ENCODE measurements at places on chromosomes 2 and 18.

GRCh38 chr2:237141571-237142051 lies 55.9 kb downstream of the COPS8 start:
- DNase-seq = no peak

DNA sequence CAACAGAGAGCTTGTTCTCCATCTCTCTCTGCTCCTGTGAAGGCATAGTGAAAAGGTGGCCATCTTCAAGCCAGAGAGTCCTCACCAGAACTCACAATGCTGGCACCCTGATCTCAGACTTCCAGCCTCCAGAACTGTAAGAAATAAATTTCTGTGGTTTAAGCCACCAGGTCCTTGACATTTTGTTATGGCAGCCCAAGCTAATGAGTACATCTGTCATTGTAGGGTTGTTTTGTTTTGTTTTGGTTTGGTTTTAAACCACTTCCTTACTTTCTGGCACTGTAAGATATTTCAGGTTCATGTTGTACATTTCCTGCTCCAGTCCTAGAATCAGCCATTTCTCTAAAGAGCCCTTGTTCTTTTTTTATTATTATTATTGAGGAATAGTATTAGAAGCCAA lies 171.2 kb downstream of the CPS1 start:
- no peak for DNase-seq

DNA sequence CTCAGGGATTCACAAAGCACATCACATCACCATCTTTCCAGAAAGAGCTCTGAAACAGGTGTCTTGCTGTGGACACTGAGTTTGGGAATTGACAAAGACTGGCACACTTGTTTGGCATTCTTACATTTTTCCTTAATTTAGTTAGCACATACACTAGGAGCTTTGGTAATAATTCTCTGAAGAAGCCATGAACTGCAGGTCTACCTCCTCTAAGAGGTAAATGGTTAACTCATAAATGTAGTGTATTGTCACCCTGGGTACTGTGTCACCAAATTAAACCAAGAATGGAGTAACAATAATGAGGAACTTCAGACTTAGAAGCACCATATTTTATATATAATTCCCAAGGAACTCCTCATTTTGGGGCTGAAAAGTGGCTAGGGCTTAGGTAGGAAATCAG lies 22.6 kb downstream of the EIF4E2 start:
- DNase-seq = no peak

DNA sequence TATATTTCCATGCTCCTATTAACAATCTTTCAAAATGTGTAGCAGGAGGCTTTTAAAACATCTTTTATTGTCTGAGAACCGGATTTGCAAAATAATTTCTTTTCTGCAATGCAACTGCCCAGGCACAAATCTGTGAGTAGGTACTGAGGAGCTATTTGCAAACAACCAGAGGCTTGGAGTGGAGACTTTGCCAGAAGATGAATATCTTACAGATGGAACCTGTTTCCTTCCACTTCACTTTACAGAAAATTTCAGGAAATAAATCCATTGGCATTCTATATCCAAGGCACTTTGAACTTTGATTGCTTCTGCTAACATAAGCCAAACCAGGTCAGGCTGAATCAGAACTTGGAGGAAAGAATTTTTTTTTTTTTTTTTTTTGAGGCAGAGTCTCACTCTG lies 237.4 kb upstream of the REV1 start:
- no peak for DNase-seq

DNA sequence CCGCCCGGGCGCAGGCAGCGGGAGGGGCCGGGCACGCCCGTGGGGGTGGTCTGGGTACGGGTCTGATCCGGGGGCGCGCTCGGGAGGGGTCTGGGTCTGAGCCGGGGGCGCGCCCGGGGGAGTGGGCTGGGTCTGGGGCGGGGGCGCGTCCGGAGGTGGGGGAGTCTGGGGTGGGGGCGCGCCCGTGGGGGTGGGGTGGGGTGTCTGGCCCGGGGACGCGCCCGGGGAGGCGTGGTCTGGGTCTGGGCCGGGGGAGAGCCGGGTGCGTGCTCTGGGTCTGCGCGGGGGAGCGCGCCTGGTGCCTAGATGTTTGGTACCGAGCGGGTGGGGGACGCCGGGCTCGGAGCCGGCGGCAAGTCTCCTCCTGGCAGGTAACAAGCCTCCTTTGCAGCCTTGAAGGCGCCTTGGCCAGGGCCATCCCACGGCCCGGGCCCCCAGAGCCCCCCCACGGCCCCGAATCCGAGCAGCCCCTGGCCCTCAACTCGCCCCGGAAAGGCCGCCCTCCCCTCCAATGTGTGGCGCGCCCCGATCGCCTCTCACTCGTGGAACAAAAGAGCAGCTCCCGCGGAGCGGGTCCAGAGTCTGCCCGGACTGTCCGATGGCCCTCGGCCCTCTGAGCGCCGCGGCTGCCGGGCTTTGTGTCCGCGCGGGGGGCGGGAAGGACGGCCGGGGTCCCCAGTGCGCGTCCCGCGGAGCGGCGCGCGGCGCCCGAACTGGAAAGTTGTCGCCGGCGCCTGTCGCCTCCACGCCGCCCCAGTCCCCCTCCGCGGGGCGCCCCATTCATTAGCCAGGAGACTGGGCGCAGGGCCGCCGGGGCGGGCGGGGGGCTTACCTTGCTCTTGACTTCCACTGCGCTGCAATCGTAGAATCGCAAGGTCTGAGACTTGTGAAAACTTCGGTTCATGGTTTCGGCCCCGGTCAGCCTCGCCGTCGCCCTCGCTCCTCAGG lies 595 bp downstream of the PARD6G start:
- DNase-seq = no peak

- no peak for DNase-seq
These were observed 24.7 kb downstream of the MYCN start for GRCh38 chr2:15964936-15965563.

GRCh38 chr2:173187941-173188788 lies 112.5 kb downstream of the MAP3K20 start:
- DNase-seq = no peak

DNA sequence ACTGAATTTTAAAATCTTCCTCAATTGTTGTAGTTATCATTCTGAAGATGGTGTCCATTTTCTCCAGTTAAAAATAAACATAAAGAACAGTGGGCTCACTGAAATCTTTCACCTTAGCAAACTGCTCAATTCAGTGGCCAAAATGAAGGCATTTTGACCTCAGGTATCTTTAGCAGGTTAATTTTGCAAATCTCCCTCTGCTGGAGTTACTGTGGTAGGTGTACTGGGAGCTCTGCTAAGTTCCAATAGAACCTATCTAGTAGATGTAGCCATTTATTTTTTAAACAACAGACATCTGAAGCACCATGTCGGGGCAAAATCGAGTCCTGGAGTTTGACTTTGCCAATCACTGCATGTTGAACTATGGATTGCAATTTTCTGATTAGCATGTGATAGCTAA lies 177.1 kb downstream of the IRS1 start:
- no peak for DNase-seq

DNA sequence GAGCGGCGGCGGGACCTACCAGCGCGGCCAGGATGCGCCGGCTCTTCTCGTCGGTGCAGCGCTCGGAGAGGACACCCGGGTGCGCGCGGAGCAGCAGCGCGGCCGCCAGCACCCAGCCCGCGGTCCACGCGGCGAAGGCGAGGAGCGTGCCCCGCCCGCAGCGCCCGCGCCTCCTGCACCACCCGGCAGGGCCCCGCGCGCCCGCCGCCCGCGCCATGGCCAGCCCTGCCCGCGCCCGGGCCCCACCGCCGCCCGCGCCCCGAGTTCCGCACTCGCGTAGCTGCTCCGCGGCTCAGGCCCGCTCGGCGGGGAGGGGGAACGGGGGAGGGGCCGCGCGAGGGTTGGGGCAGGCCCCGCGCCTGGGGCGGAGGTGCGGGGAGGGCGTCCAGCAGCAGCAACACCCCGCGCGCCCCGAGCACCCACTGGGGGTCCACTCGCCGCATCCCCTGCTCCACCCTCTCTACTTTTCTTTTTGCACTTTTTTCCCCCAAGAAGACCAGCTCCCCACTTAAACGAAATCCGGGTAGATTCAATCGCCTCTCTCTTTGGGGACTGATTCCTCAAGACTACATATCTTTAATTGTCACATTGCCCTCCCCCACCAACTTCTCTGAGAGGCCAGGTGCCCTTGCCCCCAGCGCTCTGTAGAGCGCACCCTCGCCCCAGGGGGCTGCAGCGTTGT lies at the start of gene DIPK1C:
Gene DIPK1C (minus strand): TSS at position 266 of the 682 bp plus-strand sequence. CDS start 49 bp downstream, at position 217.
- DNase-seq = no peak

DNA sequence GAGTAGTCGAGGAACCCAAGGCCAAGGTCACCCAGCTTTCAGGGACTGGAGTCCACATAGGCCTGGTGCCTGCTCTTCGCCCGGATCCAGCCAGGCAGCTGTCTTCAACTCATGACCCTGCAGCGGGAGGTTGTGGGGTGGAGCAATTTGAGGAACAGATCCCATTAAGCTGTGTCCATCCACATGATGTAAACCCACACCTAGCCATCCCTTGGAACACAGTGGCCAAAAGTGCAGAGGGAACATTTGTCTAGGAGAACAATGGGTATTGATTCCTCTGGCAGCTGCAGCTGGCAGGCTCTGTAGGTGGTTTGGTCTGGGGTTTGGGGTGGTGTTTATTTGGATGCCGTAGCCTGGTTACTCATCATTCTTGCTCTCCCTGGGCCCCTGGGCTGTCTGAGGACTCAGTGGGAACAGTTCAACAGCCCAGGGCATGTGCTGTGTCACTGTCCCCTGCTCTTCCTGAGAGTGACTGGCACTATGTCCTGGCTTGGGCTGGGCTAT lies 99.4 kb downstream of the TFCP2L1 start:
- DNase-seq = no peak

DNA sequence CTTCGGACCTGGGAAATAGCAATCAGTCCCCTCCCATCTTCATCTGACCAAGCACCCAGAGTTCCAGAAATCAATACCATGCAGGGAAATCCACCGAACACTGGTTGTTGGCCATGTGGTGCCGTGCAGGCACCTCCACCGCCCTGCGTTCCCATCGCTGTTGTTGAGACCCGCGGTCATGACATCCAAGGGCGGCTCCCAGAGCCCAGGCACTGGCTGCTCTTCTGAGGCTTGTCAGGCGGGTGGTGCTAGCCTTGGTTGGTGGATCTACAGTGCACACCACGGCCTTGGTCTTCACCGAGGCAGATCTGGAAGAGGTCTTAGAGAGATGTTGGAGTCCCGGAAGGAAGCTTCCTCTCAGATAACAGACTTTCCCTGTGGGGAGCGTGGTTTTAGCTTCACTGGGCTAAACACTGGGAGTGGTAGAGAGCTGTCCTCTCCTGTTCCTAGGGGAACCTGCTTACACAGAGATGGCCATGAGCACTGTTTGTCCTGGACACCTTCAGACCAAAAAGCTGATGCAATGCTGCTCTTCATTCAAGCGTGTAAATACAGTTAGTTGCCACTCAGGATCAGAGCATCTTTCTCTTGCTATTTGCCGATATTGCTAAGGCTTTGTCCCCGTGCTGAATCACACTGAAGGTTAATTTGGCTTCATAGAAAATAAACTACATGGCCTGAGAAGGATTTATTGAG lies 58.3 kb downstream of the SMIM21 start:
- DNase-seq = no peak

Data from stimulated activated CD8-positive, alpha-beta memory T cell treated with anti-CD3 and anti-CD28 coated beads, Interleukin-15, amount 100 ng/mL, for 1 hour (primary cell).